ENCODE measurements at places on chromosomes 13 and 19.

DNA sequence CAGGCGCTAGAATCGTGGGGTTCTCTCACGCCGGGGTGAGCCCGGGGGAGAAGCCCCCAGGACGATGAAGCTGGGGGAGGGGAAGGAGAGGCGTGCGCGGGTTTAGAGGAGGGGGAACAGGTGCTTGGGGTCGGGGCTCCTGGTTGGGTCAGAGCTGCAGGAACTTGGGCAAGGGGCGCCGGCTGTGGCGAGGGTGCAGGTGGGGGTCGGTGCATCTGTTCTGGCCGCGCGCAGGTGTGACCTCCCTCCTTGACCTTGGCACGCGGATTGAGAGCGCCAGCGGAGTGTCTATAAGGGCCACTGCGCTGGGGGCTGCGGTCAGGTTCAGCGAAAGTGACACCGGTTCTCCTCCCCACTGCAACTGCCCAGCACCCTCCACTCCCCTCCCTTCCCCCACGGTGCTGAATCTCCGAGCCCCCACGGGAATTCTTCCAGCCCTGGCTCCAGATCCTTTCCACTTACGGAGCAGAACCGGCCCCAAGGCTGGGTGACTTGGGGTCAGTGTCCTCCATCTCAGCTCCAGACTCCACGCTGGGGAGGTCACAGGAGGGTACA is 618 bp downstream of the TMEM38A start:
- no peak for DNase-seq

DNA sequence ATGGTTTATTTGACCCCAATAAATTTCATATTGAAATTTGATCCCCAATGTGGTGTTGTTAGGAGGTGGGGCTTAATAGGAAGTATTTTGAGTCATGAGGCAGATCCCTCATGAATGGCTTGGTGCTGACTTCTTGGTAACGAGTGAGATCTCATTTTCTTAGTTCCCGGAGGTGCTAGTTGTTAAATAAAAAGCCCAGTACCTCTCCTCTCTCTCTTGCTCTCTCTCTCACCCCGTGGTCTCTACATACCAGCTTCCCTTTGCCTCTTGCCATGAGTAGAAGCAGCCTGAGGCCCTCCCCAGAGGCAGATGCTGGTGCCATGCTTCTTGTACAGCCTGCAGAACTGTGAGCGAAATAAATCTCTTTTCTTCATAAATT is 39.4 kb upstream of the KATNAL1 start:
- no peak for DNase-seq

DNA sequence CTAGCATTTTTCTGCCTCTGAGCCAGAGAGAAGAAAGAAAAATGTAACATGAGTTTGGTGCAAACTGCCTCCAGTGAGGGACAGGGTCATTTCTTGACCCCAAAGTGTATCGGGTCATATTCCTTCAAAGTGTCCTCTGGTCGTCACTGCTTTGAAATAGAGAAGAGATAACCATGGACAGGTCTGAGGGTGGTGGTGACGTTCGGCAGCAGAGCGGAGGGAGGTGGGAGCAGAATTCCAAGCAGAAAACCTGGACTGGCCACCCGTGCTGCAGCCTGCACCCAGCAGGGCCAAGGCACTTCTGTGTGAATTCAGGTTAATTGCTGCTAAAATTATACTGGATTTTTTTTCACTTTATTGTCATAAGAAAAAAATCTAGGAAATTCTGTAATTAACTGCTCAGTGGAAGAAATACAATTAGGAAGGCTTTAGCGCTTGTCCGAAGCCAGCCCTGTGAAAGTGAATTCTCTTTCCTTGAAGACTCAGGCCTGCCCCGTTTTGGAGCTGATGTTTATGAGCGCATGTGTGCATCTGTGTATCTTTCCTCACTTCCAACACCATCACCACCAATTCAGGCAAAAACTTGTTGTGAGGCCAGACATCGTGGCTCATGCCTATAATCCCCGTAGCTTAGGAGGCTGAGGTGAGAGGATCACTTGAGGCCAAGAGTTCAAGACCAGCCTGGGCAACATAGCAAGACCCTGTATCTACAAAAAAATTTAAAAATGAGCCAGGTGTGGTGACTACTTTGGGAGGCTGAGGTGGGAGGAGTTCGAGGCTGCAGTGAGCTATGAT is 37.9 kb upstream of the UBAC2 start:
- DNase-seq = no peak

- no peak for DNase-seq
Measured at GRCh38 chr19:4077800-4078684, 11.3 kb upstream of the ZBTB7A start.

DNA sequence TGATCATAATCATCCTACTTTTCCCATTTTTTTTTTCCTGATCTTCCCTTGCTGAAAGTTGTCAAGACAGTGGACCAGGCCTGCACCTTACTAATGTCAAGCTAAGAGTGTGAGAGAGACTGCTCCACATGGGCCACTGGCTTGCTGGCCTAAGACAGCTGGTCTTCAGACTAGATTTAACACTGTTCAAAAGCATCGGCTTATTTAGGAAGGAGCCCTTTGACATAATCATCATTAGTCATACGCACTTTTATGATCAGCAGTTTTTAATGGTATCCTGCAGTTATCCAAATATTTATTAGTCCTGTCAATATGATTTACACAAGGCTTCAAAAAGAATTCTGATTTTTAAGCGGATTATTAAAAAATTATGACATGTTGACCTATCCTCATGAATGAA is 270.6 kb downstream of the DNAJC15 start:
- no peak for DNase-seq

- DNase-seq = peak; percentile 19
Measured at GRCh38 chr19:45676851-45677263, 8.8 kb downstream of the GIPR start.

- no peak for DNase-seq
Measured at GRCh38 chr19:34662919-34663318, 14.0 kb downstream of the SCGB2B2 start.

- DNase-seq = no peak
Measured at GRCh38 chr13:24997367-24997967, 98.5 kb upstream of the PABPC3 start.

GRCh38 chr13:34620074-34620850 is 321.8 kb upstream of the NBEA start:
- no peak for DNase-seq

DNA sequence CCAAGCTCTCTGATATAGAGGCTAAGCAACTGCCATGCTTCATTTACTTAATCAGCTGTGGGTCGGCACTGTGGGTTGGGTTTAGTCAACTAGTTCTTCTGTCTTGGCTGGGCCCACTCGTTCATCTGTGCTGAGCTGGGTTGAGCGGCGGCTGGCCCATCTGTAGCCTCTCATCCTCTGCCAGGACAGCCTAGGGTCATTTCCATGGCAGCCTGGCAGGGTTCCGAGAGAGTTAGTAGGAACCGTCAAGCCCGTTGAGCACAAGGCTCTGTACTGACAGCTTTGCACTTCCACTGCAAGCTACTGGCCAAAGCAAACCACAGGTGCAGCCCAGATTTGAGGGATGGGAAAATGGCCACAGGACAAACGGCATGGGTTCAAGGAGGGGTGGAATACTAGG is 6.6 kb upstream of the ZNF835 start:
- peak; percentile 39 for DNase-seq

- no peak for DNase-seq
Measured at GRCh38 chr19:38733241-38733492, 11.1 kb downstream of the CAPN12 start.

- no peak for DNase-seq
Measured at GRCh38 chr13:96900986-96901385, 93.3 kb downstream of the OXGR1 start.

DNA sequence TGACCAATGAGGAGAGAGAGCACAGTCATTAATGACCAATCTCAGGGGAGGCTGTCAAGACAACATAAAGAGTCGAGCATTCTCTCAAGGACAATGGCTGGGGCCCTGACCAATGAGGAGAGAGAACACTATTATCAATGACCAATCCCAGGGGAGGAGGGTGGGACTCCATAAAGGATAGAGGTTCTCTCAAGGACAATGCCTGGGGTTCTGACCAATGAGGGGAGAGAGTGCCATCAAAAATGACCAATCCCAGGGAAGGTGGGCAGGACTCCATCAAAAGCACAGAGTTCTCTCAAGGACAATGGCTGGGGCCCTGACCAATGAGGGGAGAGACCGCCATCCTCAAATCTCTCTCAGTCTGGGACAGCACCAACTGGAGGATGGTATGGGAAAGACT is 3.3 kb upstream of the KLK11 start:
- no peak for DNase-seq

DNA sequence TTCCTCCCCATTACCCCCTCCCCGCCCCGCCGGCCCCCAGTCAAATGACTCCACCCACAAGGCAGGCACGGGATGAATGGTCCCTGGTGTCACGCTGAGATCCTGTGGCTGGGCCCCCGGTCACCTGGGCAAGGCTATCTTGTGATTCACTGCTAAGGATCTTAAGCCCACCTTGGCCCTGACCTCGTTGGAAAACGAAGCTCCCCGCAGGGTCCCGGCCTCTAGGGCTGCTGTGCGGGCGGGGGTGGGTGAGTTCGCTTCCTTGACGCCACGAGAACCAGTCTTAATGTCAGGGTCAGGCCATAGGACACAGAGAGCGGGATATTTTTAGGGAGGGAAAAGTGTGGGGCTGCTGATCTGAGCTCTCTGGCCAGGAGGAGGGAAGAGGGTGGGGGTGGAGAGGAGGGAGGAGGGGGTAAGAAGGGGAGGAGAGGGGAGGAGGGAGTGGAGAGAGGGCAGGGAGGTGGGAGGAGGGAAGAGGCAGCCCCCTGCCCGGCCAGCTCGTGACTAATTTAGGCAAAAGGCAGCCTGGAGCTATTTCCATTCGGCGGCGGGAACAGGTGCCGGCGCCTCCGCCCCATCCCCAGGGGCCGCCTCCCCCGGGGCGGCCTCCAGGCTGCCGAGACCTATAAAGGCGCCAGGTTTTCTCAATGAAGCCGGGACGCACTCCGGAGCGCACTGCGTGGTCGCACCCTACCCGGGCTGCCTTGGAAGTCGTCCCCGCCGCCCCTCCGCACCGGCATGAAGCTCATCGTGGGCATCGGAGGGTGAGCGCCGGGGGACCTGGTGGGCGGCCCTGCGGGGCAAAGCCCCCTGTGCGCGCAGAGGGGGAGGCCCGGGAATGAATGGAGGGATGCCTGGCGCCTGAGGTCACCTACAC is at the start of gene NMRK2:
Gene NMRK2, plus strand, starts transcription at position 139 of the 880 bp plus-strand sequence. Its CDS starts 603 bp downstream, at position 742.
- no peak for DNase-seq

DNA sequence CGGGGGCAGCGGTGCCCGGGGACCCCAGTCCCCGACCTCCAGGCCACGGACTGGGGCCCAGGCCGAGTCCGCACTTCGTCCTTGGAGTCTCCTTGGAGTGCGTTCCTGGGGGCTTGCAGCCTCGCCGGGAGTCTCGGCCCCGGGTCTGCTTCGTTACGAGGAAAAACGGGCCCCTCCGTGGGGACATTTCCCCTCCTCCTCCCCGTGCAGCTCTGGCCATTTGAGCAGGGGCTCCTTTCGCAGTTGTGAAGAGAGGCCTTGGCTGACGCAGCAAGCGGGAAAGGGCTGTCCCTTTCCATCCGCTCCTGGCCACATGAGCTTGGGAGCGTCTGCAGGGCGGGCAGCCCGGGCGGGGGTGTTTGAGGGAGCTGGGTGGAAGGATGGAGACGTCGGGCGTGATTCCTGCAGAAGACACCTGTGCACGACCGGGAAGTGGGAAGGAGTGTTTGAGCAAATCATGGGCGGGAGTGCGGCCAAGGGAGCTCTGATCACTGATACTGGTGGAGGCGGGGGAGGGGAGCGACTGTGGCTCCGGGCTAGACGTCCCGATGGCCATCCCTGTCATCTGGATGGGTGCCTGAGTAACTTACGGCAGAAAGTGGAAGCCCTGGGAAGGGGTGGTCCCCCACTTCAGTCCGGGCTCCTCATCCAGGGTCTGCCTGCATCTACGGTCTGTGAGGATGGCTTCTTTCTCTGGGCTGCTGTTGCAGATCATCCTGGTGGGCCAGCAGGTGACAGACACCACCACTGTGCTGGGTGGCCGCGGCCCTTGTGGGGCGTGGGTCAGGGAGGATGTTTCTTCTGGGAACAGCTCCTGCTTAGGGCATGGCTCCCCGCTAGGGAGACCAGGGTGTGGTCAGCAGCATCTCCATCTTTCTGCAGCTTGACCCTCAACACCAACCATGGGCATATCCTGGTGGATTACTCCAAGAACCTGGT is 736 bp downstream of the GPI start:
- peak; percentile 62 for DNase-seq

GRCh38 chr13:94590744-94591143 is 5.2 kb downstream of the TGDS start:
- no peak for DNase-seq

GRCh38 chr13:99310382-99311031 is 3.3 kb upstream of the GPR183 start:
- no peak for DNase-seq

DNA sequence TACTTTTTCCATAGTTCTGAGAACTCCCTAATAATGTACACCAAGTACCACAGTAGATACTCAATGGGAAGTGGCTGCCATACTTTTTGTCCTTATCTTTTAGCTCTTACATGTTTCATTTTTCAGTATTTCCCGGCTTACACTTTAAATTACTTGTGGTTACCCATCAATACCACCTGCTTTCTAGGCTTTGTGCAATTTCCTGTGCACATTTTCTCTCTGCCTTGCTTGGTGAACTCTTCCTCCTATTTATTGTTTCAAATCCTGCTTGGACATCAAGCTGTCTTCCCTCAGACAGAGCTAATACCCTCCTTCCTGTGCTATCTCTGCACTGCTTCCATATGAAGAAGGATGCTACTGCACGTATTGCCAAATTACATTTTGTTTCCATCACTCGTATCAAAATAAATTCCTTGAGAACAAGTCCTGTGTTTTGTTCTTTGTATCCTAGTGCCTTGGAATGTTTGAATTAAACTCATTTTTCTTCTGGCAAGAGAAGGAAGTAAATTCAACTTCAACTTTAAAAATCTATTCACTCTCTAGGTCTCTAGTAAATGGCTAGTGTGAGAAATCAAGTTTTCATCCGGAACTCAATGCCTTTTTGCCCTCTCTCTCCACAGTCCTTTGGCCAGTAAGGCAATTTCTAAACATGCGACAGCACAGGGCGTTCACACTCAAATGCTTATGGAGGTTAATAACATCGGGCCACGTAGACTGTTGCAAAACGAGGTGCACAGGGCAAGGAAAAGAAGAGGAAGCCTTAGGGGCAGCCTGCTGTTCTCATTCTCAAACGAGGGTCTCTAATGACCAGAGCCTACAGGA is 5.6 kb downstream of the ZAR1L start:
- DNase-seq = no peak

DNA sequence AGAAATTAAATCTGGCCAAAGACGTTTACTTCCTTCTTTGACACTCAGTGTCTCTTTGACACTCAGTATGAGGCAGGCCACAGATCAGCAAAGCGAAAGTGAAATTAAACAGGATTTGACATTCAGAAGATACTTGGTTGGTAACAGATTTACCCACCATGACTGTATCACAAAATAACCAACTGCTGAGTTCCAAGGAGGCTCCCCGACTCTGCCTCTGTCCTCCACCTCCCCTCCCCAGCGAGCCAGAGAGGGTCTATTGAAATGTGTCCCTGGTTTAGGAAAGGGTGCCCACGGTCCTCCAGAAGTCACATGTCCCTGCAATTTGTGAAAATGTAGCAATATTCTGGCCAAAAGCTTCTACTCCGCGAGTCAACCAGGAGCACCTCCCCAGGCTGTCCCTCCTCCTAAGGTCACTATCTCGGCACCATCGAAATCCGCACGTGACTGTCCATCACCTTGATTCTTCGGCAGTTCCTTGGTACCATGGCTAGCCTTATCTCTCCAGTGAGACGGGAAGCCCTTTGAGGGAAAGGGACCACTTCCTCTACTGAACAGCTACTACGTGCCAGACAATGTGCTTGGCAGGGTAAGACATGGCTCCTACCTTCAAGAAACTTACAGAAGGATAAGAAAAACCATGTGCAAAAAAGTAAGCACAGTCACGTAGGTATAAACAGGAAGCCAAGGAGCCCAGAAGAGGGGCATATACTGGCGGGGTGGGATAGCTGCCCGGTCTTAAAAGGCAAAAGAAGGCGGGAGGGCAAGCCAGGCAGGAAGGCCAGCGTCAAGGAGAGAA is 1.5 kb downstream of the N4BP2L1 start:
- DNase-seq = no peak

All from frontal cortex (tissue), 4 donors.